ENCODE measurements at places on chromosomes 7 and 10. TPM values are rescaled to one million over a fixed set of nuclear protein-coding genes. Genes with fewer than 3 reads are reported as not detected.

The EN2 gene
- not detected for total RNA-seq

GRCh38 chr10:8150401-8150905, 96.0 kb downstream of the GATA3 start:
- no peak for DNase-seq

The GPNMB gene
- total RNA-seq, result 0.59 TPM

DNA sequence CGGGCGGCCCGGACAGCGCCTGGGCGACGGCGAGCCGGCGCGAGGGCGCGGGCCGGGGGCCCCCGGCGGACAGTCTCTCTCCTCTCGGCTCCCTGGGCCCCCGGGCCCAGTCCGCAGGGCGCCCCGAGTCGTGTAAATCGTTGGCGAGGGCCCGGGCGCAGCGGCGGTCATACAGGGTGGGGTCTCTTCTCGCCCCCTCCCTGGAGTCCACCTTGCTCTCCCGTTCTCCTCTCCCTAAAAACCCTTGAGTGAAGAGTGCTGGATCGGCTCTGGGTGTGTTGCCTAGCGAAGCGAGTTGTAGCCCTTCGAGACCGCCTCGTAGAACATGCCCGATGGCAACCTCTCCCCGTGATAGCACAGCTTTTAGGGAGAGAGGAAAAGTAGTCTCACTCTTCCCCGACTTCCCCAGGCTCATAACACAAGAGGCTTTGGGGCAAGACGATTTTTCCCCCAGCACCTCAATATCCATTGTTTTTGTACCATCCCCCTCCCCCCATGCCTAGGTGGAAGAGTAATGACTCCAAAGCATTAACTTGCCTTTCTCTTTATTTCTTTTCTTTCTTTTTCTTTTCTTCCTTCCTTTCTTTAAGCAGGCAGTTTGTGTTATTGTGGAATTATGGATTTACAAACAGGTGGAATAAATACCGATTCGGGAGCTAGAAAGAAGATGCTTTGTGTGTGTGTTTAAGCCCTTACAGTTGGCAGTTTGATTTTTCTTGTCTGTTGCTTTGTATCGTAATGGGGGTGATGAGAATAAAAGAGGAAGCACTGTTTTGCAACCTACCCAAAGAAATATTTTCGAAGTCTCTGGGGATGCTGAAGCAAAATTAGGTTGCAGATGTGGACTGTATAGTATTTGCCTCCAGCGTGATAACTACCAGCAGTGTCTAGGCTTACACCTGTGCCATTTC, 822 bp downstream of the SHOC2 start:
- no peak for DNase-seq

The CDC14C gene
- not detected for total RNA-seq

The PLPP4 gene
- 5.2 TPM for total RNA-seq

DNA sequence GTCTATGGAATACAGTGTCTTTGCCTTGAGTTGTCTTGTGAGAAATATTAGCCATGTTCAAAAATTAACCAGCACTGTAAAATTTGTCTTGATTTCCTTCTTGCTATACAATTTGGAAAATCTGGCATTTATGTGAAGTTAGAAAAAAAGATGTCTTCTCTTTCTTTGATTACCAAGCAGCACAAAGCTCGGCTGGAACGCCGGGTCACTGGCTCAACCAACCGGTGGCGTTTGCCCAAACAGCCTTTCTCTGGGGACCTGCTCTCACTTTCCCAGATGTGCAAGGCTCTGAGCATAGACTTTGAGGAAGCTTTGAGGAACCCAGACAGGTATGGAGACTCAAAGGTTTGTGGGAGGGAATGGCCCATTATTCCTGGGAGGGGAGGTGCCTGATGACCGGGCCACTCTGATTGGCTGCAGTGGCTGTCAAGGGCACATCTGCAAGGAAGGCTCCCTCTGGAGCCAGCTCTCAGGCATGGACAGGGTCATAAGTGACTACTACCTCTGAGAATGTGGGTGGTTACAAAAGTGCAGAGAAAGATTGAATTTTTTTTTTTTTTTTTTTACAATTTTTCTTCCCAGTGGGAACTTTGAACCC, 5.6 kb downstream of the BTBD16 start:
- no peak for DNase-seq

DNA sequence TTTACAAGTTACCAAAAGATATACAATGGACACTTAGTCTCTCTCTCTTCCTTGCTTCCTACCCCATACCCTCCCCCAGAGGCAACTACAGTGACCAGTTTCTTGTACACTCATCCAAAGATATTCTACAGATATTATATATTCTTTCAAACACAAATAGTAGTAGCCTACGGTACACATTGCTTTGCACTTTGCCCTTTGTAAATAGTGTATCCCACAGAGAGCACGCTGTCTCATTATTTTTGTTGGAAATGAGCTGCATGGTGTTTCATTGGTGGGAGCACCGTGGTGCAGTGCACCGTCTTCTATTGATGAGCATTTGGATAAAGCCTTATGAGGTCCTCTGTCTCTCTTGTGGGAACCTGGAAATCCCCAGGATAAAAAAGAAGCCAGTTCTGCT, 24.2 kb downstream of the STRA8 start:
- DNase-seq, result no peak

The GCK gene
- total RNA-seq, result 0.39 TPM

- DNase-seq, result no peak
Measured at GRCh38 chr7:151241755-151242096, 6.8 kb downstream of the SMARCD3 start.

GRCh38 chr10:15483215-15484075, 112.4 kb upstream of the FAM171A1 start:
- no peak for DNase-seq

The CDH23 gene
- total RNA-seq, result under 0.01 TPM

DNA sequence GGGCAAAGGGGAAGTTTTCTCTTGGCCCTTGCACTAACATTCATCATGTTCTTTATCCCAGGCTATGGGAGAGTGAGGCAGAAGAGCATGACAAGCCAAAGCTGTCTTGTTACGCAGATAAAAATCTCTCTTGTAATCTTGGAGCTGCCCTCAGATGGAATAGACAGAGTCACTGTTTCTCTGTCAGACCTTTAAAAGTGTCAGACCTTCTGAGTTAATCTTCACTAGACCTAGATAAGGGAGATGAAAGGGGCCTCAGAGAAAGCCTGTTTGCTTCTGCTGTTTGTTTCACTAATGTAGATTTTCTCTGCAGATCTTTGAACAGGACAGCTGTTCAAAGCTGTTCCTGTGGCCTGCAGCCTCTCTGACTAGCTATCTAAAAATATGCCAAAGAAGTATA, 112.9 kb downstream of the KIF20B start:
- DNase-seq, result no peak

- DNase-seq, result no peak
Measured at GRCh38 chr10:12908773-12909172, 92.7 kb downstream of the CCDC3 start.

- DNase-seq, result no peak
Measured at GRCh38 chr7:158270106-158270775, 317.4 kb downstream of the PTPRN2 start.

DNA sequence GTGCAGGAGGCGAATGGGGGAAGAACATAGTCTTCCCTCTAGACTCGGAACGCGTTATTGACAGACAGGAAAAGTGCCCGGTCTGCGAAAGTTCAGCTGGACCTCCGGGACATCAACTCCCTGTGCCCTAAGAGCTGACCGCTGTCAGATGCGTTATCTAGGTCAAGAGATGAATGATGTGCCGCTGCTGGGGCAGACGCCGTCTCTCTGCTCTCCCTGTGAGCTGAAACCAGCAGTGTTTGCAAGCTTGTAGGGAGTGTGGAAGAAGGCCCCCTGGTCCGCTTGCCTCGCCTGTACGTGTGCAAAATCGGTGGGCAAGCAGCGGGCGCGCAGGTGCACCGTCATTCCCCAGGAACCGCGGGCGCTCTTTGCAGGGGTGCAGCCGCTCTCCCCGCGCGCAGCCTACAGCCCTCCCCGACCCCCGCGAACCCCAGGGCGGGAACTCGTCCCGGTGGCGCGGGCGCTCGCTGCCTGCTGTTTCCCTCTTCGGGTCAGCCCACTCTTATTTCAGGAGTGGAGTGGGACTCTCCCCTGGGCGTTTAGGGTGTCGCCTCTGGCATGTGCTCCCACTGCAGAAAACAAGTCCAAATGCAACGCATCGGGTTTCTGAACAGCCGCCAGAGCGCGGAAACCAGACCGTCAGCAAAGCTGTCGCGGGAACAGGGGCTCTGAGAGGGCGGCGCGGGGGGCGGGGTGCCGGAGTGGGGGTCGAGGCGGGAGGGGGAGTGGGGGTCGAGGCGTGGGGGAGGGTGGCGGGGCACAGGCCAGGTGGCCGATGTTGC, 1.8 kb upstream of the PFKFB3 start:
- DNase-seq, result no peak

The GIMAP6 gene
- 231 TPM for total RNA-seq

- no peak for DNase-seq
Measured at GRCh38 chr7:104230606-104231005, 22.8 kb upstream of the ORC5 start.

- no peak for DNase-seq
Measured at GRCh38 chr10:19048891-19049290, 290 bp downstream of the MALRD1 start.

DNA sequence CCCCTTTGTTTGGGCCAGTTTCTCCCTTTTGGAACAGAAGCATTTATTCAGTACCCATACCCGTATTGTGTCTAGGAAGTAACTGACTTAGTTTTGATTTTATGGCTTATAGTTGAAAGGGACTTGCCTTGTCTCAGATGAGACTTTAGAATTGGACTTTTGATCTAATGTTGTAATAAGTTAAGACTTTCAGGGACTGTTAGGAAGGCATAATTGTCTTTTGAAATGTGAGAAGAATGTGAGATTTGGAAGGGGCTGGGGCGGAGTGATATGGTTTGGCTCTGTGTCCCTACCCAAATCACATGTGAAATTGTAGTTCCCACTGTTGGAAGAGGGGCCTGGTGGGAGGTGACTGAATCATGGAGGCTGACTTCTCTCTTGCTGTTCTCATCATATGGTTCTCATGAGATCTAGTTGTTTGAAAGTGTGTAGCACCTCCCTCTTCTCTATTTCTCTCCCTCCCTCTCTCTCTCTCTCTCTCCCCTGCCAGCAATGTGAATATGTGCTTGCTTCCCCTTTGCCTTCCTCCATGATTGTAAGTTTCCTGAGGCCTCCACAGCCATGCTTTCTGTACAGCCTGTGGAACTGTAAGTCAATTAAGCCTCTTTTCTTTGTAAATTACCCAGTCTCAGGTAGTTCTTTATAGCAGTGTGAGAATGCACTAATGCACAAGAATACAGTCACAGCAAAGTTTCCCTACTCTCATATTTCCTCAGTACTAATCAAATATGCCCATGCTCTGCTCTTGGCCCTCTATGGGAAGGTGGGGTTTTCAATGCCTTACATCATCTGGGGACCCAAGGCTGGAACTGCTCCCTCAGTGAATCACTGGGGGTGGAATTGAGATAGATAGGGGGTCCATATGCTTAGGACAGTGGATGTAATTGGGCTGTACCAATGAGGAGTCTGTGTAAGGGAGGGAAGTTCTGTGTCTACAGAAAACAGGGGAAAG, 17.2 kb upstream of the AKR1C1 start:
- no peak for DNase-seq

- DNase-seq, result no peak
Measured at GRCh38 chr10:3060481-3060889, 6.9 kb upstream of the PFKP start.

The DRGX gene
- total RNA-seq, result not detected

The NPC1L1 gene
- not detected for total RNA-seq

GRCh38 chr7:91228327-91228726, 35.9 kb upstream of the FZD1 start:
- DNase-seq, result no peak

- DNase-seq, result no peak
Measured at GRCh38 chr10:16848562-16849154, 31.4 kb upstream of the RSU1 start.

GRCh38 chr7:33388332-33388731, 259.0 kb downstream of the BBS9 start:
- no peak for DNase-seq

DNA sequence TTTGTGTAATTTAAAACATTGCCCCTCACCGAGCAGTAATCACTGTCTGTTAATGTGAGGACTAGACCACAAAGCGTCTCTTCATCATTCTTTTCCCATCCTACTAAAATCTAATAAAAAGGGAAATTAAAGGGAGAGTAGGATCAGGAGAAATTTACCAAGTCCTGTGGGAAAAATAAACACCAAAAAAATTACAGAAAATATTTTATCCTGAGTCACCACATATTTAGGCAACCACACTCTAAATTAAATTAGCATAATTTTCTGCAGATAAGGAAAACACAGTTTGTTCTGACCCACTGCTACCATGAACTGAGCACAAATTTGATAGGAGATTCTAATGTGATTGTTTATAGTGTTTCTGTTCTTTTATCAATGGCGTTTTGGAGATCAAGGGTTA, 49.3 kb downstream of the CCDC6 start:
- no peak for DNase-seq

The LIPK gene
- total RNA-seq, result not detected

DNA sequence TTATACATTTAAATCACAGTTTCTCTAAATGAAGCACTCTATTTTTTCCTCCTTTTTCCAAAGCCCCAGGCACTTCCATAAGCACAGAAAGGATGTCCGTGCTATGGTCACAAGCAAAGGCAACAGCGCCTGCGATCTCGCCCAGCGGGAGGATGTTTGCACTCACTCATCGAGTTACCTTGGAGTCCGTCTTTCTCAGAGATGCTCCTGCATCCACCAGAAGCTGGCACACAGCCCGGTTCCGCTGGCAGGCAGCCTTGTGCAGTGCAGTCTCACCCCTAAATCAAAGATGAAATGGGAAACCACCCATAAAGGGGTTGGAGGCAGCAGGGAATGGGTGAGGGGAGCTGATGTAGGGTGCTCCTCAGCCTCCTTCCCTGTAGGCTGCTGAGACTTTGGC, 51.9 kb upstream of the PTN start:
- DNase-seq, result no peak

The FAM25A gene
- total RNA-seq, result not detected

- DNase-seq, result peak; percentile 5
Measured at GRCh38 chr7:10973942-10974911, 555 bp downstream of the PHF14 start.

The ADARB2 gene
- not detected for total RNA-seq

DNA sequence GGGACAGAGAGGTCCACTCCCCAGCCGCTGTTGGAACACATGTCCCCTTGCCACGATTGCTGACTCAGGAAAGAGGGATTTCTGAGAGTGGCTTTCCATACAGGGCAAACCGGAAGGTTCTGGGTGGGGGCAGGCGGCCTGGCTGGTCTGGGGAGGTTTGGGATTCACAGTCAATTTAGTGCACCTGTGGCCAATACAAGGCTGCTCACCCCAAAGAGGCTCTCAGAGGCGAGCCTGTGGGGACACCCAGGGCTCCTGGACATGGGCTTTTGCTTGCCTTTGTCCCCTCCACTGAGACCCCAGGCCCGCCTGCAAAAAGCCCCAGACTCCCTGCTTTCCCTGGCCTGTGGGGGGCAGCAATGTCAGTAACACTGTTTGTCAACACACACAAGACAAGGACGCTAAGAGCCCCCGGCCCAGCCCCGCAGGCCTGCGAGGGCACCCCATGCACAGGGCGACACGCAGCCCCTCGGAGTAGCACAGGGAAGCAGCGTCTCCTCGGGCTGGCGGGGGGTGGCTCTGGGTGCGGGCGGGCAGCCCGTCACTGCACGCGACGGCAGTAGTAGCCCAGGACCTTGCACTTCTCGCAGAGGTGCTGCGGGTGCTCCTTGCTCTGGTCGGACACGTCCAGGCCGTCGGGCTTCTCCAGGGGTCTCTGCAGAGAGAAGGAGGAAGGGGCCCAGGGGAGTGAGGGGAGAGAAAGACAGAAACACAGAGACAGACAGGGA, 38.7 kb downstream of the PPIF start:
- DNase-seq, result no peak
